ENCODE measurements at places on chromosomes 5 and 9.

- DNase-seq: peak; percentile 56
Observed at GRCh38 chr9:137390553-137391410, 32.2 kb downstream of the EXD3 start.

DNA sequence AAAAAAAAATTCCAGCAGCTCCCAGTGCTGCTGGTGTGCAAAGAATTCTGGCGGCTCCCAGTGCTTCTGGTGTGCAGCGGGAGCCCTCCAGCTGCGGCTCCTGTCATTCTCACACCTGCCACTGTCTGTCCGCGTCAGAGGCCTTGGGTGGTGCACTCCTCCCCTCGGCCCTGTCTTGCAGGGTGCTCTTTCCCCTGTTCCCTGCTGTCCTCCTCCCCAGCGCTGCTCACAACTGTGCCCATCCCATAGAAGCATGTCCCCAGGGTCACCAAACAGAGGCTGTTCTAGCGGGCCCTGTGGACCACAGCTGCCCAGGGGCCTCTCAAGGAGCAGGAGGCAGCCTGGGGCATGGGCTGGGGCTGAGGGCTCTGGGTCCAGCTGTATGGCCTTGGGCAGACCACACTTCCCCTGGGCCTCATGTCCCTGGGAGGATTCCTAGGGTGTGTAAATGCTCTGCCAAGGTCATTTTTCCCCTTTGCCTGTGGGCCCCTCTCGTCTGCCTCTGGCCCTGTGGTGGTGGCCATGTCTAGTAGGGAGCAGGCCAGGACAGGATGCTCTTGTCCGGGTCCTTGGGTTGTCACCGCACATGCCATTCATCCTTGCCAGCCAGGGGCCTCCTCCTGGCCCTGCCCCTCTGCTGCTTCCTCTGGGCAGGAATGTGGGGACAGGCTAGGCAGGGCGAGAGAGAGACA lies 68.2 kb downstream of the PHF2 start:
- DNase-seq: no peak

DNA sequence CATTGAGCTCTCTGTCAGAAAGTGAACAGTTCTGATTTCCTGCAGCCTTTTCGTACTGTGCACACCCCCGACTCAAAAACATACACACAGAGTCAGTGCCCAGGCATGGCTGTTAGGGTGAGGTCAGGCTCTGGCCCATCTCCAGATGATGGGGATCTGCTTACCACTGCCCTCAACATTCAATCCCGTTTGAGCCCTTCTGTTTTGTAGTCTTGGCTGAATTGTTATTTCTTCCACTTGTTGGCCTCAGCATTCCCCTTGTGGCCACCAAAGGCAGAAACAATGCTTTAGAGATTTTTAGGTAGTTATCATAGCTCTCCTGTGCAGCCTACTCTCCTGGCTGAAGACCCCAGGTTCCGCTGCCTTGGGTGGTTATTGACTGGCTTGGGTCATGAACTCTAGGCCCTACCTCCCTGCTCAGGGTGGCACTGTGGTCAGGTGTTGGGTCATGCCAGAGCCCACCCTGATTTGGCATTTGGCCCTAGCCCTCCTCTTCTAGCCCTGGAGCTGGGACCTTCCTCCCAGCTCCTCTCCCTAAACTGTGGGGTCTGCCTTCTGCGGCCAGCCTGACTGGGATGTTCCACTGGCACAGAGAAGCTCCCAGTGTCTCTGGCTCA lies 7.8 kb upstream of the MYOZ3 start:
- DNase-seq: peak; percentile 69

DNA sequence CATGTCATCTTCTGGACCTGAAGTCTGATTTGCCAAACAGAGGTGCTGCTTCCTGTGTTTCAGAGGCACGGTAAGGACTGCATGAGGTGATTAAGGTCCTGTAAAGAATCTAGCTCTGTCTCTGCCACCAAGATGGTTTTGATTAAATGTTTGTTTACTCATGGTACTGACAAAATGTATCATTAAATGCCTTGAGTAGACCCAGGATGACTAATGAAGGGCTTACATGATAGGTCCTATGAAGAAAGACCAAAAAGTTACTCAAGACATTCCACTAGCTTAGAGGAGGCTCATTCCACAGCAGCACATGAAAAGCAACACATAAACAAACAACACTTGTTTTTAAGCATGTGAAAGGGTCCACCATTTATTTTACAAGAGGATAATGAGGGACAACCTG lies 100.9 kb downstream of the BOD1 start:
- peak; percentile 92 for DNase-seq

DNA sequence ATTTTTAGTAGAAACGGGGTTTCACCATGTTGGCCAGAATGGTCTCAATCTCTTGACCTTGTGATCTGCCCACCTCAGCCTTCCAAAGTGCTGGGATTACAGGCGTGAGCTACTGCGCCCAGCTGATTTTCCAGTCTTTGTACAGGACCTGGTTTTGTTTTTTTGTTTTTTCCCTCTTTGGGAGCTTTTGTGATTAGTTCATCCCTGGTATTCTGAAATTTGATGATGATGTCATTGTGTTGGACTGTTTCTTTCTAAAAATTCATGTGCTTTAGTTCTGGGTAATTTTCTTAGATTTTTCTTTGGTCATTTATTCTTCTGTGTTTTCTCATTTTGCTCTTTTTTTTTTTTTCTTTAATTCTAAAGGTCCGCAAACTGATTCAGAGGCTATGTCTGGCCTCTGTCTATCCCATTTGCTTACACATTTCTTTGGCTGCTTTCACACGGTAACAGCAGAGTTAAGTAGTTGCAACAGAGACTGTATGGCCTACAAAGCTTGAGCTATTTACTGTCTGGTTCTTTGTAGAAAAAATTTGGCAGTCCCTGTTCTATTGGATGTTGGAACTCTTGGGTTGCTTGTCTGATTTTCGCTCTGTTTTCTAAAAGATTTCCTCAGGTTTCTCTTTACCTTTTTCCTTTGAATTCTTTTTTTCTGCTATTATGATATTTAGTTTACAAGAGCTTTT lies 24.8 kb downstream of the STX17 start:
- peak; percentile 6 for DNase-seq

GRCh38 chr5:39555788-39556187 lies 131.0 kb upstream of the DAB2 start:
- DNase-seq: no peak

DNA sequence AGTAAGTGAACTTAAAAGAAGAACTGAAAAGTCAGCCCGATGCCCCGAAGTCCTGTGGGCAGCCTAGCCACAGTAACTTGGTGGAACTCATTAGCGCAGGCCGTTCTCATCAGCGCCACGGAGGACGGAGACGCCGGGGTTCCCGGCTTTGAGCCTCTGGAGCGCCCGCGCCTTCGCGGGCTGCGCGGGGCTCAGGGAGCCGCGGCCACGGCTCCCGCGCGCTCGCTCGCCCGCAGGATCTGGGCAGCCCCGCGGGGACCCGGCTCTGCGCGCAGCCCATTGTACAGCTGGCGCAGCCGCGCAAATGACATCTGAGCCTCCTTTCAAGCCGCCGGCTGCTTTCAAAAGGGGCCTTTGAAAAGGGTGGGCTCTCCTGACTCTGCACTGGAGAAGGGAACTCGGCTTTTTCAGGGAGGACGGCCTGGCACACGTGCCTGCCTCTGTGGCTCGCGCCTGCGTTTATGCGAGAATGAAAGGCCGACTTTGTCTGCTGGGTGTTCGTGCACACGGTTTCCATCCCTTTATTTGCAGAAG lies 40.7 kb downstream of the TLR4 start:
- peak; percentile 41 for DNase-seq

DNA sequence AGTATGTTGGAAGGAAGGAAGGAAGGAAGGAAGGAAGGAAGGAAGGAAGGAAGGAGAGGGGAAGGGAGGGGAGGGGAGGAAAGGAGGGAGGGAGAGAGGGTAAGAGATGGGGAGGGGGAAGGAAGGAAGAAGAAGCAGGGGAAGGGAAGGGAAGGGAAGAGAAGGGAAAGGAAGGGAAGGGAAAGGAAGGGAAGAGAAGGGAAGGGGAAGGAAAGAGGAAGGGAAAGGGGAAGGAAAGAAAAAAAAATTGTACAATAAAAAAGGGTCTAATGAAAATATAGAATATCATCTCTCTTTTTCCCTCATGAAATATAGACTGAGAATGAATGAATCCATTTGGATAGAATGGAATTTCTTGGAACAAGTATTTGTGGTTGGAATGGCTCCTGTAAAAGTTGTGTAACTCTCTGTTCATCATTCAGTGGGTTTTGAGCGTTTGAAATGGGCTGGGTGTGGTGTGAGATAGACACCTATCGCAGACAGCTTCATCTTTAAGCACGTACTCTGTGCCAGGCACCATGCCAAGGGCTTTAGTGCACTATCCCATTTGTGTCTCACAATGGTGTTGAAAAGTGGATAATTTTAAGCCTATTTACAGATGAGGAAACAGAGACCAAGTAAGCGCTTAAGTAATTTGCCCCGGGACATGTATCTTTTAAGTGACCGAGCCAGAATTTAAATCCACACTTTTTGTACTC lies 11.6 kb upstream of the PAPPA start:
- peak; percentile 46 for DNase-seq

GRCh38 chr9:134647359-134648080 lies 5.9 kb downstream of the COL5A1 start:
- DNase-seq: no peak

GRCh38 chr9:106918825-106919509 lies 56.0 kb downstream of the ZNF462 start:
- DNase-seq: no peak

- DNase-seq: peak; percentile 23
Observed at GRCh38 chr5:179732918-179733771, 523 bp downstream of the MAML1 start.

DNA sequence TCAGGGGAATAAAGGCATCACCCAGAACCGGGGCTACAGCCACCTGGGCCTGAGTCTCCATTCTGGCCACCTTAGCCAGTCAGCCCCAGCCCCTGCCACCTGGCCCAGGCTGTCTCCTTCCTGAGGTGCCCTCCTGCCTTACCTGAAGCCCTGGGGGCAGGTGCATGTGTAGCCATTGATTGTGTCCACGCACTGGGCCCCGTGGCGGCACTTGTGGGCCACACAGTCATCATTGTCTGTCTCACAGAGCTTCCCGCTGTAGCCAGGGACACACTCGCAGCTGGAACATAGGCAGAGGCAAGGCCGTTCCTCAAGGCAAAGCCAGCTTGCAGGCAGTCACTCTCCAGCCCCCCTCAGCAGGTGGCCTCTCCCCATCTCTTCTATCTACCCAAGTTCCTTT lies 107.7 kb upstream of the PANK3 start:
- no peak for DNase-seq

GRCh38 chr5:38923661-38924451 lies 78.0 kb downstream of the OSMR start:
- DNase-seq: peak; percentile 14

- DNase-seq: no peak
Observed at GRCh38 chr5:133996683-133997252, 8.0 kb downstream of the VDAC1 start.

DNA sequence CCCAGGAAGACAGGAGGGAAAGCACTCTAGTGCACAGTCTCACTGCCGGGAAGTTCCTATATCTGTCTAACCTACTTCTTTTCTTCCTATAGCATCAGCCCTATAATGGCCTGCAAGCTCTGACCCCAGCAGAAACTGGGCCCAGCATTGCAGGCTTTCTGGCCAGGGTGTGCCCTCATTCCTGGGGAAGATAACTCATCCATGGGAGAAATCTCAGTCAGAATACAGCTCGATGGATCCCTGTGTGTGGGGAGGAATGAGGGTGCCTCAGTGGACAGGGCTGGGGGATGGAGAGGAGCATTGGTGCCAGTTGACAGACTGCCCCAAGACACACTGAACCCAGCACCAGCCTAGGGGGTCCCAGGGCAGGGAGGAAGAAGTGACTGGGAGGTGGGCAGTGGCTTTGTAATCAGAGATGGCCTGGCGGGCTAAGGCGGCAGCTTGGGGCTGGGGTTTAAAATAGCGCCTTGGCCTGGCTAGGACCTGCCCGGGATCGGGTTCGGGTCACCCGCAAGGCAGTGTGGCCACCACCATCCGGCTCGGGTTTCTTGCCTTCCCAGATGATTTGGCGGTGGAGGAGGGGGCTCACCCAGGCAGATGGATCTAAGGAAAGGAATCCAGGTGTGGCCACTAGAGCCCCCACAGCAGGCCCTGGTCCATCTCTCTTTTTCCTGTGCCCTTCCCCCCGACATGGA lies 7.6 kb upstream of the CXXC5 start:
- no peak for DNase-seq

DNA sequence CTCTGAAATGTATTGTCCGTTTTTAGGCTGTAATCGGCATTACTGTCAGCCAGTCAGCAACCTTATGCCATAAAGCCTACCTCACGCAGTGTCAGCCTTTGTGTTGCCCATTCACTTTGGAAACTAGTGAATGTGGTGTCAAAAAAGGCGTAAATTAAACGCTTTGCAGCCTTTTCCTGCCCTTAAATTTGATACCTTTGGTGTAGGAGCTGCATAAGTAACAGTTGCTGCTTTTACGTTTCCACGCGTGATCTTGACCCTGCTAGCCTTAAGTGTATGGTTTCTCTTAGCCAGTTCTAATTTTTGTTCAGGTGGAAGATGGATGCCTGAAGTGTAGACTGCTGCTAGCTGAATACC lies 257.7 kb downstream of the EPB41L4A start:
- no peak for DNase-seq
